Activated CD4-positive, alpha-beta T cell treated with anti-CD3 and anti-CD28 coated beads, Interleukin-2, amount 10 ng/mL, durations not matched to agents 7 days and 5 days (primary cell): ENCODE measurements at places on chromosomes 2 and 18. TPM values are rescaled to one million over a fixed set of nuclear protein-coding genes. Genes with fewer than 3 reads are reported as not detected.

DNA sequence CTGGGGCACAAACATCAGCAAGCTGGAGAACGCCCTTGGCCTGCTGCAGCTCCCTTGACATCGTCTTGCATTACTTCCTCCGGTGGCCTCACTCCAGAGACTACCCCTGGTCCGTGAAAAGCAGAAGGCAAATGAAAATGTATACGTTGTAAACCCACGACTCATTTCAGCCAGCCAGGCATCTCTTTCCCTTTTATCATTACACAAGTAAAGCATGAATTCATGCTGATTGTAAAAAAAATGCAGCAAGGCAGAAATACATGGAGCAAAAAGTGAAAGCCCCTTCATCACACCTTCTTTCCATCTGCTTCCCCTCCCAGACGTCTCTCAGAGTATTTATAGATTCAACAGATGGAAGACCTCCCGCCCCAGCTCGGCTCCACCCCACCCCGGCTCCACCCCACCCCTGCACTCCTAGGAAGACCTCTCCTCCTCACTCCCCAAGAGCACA is 41.6 kb upstream of the RALBP1 start:
- DNase-seq: no peak

- DNase-seq: no peak
Measured at GRCh38 chr2:174656035-174656434, 58.4 kb upstream of the WIPF1 start.

DNA sequence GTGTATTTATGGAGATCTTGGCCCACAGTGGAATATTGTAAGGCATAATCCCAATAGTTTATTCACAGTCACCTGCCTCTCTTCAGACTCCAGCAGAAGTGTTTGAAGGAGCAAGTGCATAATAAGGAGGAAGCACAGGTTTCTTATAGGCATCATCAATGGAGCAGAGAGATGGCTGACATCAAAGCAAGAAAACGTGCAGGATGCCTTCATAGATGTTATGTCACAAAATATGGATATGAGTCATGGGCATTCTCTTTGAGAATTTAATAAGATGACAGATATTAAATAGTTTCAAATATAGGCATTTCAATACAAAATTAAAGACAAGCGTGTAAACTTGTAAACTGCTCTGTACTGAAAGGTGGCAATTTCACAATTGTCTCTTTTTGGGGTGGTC is 4.0 kb upstream of the RND3 start:
- DNase-seq: no peak

DNA sequence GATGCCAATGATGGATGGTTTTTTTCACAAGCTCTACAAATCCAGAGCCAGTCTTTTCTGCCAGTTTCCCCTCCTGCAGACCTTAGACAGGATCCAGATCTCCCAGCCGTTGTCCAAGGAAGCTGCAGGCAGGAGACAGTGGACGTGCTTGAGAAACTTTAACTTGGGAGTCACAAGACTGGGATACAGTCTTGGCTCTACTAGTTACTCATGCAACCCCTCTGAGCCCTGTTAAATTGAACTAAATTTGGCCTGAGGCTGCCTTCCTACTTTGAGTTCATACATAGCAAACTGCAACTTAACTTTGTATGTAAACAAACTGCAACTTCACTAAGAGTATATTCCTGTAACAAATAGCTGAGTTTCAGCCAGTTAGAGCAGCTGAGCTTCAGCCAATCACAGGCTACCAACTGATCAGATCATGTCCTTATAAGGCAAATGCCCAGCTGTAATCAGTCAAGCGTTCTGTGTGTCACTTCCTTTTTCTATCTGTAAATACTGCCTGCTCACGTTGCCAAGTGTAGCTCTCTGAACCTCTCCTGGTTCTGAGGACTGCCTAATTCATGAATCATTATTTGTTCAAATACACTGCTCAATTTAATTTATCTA is 140.9 kb downstream of the CAPN13 start:
- DNase-seq: no peak

GRCh38 chr2:173962583-173963110 is 2.5 kb downstream of the SP3 start:
- no peak for DNase-seq

DNA sequence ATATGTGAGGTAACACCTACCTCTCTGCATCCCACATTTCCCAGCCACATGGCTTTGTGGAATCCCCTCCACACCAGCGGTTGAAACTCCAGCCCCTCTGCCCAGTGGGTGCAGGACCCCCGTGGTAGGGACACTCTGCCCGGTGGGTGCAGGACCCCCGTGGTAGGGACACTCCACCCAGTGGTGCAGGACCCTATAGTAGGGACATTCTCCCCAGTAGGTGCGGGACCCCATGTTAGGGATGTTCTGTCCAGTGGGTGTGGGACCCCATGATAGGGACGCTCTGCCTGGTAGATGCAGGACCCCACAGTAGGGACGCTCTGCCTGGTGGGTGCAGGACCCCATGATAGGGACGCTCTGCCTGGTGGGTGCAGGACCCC is 11.5 kb downstream of the COPS9 start:
- no peak for DNase-seq

- no peak for DNase-seq
Measured at GRCh38 chr2:7131261-7131660, 214.0 kb downstream of the RNF144A start.

- DNase-seq: no peak
Measured at GRCh38 chr2:70985283-70985688, 6.9 kb downstream of the ANKRD53 start.

DNA sequence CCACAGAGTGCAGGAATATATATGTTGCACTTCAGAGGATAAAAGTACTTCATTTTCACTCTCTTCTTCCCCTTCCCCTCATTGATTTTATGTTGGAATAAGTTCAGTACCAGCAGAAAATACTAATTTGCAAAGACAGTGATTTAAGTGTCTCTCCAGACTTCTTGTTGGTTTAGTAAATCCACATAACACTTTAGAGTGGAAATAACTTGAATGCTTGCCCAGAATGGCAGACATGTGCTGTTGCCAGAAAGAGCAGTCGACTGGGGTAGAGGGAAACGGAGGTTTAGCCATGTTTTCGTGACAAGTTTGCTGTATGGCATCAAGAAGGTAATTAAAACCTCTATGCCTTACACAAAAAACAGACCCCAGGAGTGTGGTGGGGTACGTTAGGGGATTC is 246.0 kb upstream of the CXCR4 start:
- no peak for DNase-seq

GRCh38 chr2:149148194-149149006 is 109.9 kb downstream of the LYPD6B start:
- no peak for DNase-seq

- DNase-seq: no peak
Measured at GRCh38 chr2:27566628-27567027, 16.2 kb upstream of the ZNF512 start.

DNA sequence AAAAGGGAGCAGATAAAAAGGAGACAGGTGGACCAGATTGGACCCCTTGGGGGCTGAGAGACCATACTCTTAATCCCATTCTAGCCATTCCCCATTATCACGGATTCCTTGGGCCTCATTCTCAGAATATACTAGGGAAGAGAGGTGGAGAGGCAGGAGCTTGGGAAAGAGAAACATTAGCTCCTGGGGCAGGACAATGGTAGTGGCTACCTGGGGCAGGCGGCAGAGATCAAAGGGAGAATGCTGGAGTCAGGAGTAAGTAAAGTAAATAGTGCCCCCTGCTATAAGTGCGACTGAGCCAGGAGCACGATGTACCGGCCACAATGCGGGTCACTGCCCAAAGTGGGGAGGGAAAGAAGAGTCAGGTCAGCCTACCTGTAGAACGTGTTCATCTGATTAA is 20.4 kb upstream of the IHH start:
- no peak for DNase-seq

Gene FOXI3
- not detected for total RNA-seq

Gene SCN2A
- 0.02 TPM for total RNA-seq

Gene TPRKB
- total RNA-seq: 33.6 TPM

Gene HTRA2
- 41.6 TPM for total RNA-seq

Gene SEPTIN10
- total RNA-seq: 1.7 TPM

Gene GLI2
- 0.07 TPM for total RNA-seq

Gene ADGRF3
- total RNA-seq: 7.4 TPM

Gene TTC39C
- 93.0 TPM for total RNA-seq

Gene LRRTM1
- total RNA-seq: not detected

Gene GAREM1
- total RNA-seq: not detected

Gene CERKL
- total RNA-seq: not detected

Gene PCARE
- not detected for total RNA-seq
